ENCODE measurements at places on chromosomes 12 and 14. TPM values are rescaled to one million over a fixed set of nuclear protein-coding genes. Genes with fewer than 3 reads are reported as not detected.
A peak's percentile ranks its signal among the peaks of the same experiment; 100 is the strongest.

- DNase-seq = no peak
Measured at GRCh38 chr12:57319678-57320469, 68.9 kb upstream of the STAC3 start.

GRCh38 chr14:101380512-101380911 lies 180.8 kb upstream of the DIO3 start:
- DNase-seq = no peak

DNA sequence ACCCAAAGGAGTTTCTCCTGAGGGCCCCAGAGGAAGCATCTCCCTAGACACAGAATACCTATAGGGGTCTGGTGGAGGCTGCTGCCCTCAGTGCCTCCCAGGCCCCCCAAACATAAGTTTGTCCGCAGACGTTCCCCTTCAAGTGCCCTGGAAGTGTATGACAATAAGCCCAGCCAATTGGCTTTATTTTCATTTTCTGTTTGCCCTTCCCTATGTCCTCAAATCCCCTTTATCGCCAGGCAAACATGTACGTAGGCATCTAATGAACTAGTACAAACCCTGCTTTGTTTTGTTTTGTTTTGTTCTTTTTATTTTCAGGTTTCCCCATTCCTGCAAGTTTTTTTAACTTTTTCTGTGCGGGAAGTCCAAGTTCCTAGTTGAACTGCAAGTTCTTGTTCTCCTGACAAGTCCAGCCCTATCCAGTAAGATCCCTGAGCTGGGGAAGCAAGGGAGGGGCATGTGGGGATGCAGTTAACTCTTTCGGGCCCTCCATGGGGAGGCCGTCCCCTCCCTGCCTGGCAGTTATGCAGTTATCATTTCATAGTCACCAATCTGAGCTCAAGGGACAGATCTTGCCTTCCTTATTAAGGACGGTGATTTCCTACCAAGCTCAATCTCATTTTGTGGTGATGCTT lies 141.9 kb downstream of the KCNA5 start:
- no peak for DNase-seq

DNA sequence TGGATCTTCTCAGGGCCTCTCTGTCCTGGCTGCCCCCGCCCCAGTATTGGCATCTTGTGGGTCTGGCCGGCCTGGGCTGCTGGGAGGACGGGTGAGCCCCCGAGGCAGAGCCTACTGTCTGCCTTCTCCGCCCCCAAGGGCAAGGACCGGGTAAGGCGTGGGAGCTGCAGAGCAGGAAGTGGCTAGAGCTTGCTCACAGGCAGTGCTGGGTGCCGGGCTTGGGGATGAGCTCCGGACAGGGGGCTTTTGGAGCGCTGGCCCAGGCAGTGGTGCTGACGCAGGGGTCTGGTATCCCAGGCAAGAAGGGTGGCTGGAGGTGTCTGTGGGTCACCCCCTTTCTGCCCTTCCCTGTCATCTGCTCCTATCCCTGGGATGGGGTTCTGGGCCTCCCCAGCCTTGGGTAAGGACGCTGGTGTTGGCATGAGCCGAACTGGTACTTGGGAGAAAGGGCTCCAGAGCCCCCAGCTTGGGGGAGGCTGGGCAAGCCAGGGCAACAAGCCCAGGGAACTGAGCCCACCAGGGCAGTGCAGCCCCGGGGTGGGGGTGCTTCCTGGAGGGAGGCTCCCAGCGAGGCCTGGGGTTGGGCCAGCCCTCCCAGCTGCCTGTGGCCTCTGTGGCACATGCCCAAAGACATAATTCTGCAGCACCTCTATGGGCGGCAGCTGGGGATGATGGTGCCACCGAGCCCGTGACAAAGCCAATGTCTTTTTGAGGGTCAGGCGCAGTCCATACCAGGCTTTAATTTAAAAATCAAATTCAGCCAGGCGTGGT lies 126.3 kb downstream of the KIF26A start:
- DNase-seq = no peak

Gene GPATCH2L
- polyA plus RNA-seq = 14.1 TPM

Gene PLEKHD1
- polyA plus RNA-seq = 0.11 TPM

Gene OTOGL
- not detected for polyA plus RNA-seq

Gene CDCA3
- not detected for polyA plus RNA-seq

- no peak for DNase-seq
Measured at GRCh38 chr12:105223352-105223845, 12.6 kb downstream of the APPL2 start.

- no peak for DNase-seq
Measured at GRCh38 chr14:54446161-54446693, 5.1 kb upstream of the CNIH1 start.

Gene MAGOHB
- polyA plus RNA-seq = 44.7 TPM

DNA sequence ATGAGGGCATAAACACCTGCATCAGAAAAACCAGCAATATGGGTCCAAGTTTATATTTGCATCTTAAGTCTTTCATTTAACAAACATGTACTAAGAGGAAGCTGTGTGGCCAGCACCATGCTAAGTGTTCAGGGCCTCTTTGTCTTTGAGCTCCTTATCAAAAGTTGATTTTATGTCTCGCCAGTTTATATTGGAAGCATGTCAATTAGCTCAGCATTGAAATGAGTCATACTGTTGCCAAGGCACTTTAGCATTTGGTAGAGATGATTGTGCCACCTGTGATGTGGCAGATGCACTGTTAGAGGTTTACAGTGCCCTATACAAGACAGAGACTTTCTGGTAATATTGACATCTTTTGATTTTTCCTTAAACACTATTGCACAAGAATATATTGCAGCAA lies 68.5 kb downstream of the BHLHE41 start:
- no peak for DNase-seq

GRCh38 chr14:78005325-78005724 lies 164.8 kb upstream of the NRXN3 start:
- no peak for DNase-seq

GRCh38 chr14:105419195-105420091 lies at the start of gene MTA1:
TSS of gene MTA1 (plus strand) at chr14:105419827. CDS start at chr14:105420036, 209 bp downstream.
- peak; percentile 48 for DNase-seq

Gene RASAL1
- polyA plus RNA-seq = 0.48 TPM

DNA sequence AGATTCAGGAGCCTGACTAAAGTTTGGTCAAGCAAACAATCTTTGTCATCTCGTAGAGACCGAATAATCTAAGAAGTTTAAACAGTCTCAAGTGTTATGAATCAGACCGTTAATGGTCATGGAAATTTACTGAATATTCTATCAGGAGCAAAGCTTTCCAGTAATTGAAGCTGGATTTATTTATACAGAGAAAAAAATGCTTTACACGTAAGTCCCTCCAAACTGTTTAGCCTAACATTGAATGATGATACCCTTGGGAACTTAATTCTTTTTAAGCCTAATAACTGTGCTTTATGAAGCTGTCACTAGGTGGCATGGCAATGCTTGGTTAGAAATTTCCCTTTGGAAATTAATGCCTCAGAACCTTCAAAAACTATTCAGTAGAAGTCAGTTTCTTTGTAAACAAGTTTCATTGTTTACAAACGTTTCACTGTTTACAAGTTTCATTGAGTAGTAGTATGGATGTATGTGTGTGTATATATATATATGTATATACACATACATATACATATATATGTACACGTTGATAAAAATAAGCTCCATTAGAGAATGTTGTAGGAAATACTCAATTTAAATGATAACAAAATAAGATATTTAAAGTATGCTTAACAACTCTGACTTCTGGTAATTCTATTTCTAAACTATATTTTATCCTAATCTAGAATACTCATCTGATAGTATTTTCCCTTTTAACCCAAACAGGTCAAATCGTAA lies 32.1 kb downstream of the DEPDC4 start:
- no peak for DNase-seq

GRCh38 chr14:24075485-24076301 lies 4.3 kb downstream of the CPNE6 start:
- peak; percentile 33 for DNase-seq

Gene C12orf50
- polyA plus RNA-seq = not detected
